T-helper 22 cell (primary cell): ENCODE measurements at places on chromosomes 1 and 21.

DNA sequence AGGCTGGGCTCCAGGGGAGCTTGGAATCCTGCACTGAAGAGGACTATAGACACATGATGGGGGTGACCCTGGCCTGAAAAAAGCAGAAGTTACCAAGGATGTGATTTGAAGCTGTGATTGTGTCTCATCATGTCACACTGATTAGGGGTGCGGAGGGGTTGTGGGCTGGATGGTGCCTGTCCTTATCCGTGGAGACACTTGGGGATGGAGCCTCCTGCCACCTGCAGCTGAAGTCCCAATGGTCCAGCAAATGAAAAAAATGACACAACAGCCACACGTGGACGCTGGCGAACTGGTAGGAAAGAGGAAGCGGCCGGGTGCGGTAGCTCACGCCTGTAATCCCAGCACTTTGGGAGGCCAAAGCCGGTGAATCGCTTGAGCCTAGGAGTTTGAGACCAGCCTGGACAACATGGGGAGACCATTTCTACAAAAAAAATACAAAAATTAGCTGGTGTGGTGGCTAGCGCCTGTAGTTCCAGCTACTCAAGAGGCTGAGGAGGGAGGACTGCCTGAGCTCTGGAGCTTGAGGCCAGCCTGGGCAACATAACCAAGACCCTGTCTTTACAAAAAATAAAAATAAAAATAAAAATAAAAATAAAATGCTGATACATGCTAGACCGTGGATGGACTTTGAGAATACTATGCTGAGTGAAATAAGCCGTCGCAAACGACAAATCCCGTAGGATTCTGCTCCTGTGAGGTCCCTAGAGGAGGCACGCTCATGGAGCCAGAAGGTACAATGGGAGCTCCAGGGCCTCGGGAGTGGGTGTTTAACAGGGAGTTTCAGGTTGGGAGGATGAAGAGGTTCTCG, 838 bp upstream of the IBA57 start:
- DNase-seq, result no peak

GRCh38 chr1:198364471-198364870, 176.0 kb downstream of the ATP6V1G3 start:
- no peak for DNase-seq

DNA sequence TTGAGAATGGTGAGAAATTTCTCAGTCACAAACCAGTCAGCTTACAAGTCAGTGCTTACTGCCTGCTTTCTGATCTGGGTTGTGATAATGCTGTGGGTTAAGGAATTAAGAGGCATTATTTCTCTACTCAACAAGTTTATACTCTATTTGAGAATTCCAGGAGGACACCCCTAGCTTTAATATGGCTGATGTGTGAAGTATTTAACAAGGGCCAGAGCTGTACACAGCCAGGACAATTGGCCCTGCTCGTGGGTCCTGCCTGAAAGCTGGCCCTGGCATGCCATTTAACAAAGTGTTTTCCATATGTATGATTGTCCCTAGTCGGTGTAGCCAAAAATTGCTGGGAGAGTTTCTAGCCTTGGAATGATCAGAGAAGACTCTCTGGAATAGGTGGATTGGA, 43.2 kb downstream of the HHAT start:
- no peak for DNase-seq

DNA sequence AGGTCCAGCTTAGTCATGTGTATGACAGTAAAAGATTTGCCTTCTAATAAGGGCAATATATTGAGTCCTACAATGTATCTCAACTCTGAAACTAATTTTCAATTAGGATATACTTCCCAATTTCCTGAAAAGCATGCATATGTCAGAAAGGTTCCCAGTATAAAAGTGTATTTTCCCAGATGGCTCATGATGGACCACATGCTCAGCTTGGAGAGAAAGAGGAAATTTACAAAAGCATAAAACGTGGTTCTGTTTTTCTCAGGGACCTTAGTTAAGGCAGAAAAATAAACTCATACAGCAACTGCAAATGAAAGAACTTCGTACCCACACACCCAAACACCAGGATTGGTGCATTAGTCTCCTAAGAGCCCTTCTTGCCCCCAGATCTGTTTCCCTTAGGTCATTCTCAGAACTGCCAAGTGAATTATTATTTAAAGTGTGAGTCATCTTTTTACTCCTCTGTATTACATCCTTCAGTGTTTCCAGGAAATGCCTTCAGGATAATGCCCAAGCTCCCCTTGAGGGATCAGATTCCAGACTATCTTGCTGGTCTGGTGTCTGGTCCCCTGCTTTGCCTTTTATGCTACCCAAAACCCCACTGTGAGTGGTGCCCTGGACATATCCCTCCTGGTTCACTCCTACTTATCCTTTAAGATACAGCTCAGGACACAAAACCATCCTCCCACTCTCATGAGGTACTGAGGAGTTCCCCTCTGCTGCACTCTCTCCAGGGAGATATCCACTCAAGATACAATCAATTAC, 57.4 kb downstream of the SSX2IP start:
- no peak for DNase-seq

- no peak for DNase-seq
These were observed 12.9 kb downstream of the MORN1 start for GRCh38 chr1:2378441-2378851.

DNA sequence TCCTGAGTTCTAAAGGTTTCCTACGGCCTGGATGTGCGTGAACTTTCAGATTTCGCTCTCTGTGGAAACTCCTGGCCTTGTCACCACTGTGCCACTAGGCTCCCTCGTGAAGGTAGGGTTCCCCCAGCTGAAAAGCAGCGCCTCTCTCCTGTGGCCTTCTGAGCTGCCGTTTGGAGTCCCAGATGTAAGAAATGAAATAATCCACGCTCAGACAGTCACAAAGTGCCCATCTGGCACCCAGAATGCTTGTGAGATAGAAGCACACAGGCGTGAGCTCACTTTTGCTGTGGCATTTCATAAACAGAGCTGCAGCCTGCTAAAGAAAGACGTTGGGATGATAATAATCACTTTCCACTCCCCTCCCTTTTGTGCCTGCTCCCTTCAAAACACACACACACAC, 65.8 kb downstream of the LMO4 start:
- no peak for DNase-seq

- no peak for DNase-seq
These were observed 17.3 kb downstream of the SLC9A1 start for GRCh38 chr1:27137544-27138075.

- no peak for DNase-seq
These were observed 25.5 kb downstream of the VANGL2 start for GRCh38 chr1:160425847-160426246.

GRCh38 chr1:5992026-5992813, at the start of gene NPHP4:
Gene NPHP4, minus strand, starts transcription at chr1:5992425. Its CDS starts 6,136 bp downstream, at chr1:5986289.
- DNase-seq, result peak; percentile 99

GRCh38 chr1:115555446-115555845, 86.3 kb upstream of the VANGL1 start:
- DNase-seq, result no peak

DNA sequence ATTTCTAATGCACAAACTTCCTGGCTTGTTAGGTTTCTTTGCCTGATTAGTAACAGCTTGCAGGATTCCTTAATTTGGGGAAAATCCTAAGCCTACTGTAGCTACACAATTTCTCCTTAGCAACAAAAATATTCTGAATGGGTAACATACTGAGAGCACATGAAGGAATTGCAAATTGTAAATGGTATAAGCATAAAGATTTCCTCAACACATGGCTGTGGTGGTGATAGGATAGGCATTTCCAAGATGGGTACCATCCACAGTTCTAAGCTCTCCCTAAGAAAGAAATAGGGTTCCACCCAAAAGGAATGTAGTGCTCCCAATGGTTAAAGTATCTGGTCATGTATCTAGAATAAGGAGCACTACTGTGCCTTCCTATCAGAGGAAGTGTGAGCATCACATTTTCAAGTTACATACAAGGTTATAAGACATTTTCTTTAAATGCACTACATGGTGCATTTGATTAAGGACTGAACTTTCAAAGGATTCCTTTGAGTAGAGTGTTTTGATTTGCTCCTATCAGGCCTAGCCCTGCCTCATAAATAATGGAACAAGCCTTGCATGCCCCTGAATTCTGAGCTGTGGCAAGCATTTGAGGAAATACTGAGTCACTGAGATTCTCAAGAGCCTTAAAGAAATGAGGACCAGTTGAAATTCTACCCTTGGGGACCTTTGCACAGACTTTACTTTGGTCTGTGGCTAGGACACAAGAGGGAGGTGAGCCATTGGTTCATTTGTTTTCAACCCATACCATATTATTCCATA, 286.4 kb downstream of the PTBP2 start:
- DNase-seq, result no peak

DNA sequence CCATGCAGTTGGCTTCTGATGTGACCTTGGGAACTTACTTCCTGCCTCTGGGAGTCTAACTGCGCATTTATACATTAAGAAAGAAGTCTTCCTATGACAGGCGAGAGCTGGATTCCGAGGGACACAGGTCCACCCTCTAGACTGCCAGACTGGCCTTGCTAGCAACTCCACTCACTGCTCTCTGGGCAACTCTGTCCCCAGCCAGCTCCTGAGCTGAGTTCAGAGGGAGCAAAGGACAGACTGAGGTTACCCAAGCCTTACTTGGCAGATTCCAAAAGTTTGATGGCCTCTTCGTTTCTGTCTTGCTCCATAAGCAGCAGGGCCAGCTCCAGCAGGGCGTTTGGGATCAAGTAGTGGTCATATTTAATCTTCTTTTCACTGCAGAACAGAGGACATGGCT, 41.8 kb downstream of the TTC39A start:
- no peak for DNase-seq

DNA sequence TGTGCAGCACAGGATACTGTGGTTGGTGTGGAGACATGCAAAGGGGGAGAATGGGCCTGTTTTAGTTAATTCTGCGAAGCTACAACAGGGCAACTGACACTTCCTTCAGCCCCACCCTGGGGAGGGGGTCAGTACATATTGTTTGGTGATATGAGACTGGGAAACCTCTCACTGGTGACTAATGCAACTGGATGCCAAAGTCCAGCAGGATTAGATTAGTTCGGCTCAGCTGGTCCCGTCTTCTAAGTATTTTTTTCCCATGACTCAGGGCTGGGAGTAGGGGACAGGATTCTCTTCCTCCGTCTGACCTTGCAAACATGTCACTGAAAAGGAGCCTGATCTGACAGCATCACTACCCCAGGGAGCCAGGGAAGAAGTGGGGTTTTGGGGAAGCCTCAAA, 43.0 kb downstream of the PLXNA2 start:
- no peak for DNase-seq
